Activated CD4-positive, alpha-beta T cell treated with anti-CD3 and anti-CD28 coated beads, Interleukin-2, amount 10 ng/mL, durations not matched to agents 24 days and 14 days (primary cell): ENCODE measurements at places on chromosomes 3 and 15. TPM values are rescaled to one million over a fixed set of nuclear protein-coding genes. Genes with fewer than 3 reads are reported as not detected.

DLL4 gene
- 0.33 TPM in 1 of 2 replicates, not detected in the other for total RNA-seq

PIGX gene
- total RNA-seq, result 54.3 and 54.5 TPM in 2 replicates

DNA sequence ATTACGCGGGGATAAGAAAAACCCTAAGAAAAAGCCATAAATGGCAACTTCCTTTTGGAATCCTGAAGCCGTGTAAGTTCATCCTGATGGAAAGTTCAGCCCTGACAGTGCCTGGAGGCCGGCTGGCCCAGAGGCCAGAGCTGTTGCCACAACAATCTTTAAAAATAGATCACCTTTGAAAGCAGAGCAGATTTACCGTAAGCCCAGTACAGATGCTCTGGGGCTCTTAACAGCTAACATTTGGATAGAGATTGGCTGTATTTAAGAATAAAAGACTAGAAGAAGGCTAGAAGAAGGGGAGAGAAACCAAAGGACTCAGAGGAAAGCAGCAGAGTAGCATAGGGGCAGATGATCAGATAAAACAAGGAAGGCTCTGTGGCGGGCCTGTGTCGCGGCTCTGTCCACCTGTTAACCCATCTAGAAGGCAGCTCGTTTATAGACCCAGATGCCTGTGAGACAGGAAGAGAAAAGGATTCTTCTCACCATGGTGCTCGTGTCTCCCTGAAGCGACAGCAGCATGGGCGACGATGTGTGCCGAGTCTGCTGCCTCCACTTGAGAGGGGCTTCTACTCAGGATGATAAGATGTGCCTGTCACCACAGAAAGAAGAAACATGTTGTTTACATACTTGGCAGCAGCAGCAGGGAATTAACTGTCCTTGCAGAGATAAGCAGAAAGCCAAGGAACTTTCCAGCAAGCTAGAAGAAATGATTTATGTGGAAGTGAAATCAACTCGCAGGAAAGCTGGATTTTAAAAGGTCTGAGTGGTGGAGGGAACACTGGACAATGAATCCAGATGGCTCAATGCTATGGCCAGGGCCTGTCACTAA lies 69.9 kb downstream of the SYNM start:
- no peaks in the 10 kb centered on the region for H3K27me3 ChIP-seq
- no peak overlapping the region for H3K4me3 ChIP-seq
- no peak for DNase-seq
- H3K4me1 ChIP-seq, result no peaks in the 10 kb centered on the region
- no peak overlapping the region for H3K27ac ChIP-seq

- no peak for DNase-seq
- no peaks in the 10 kb centered on the region for H3K27me3 ChIP-seq
- no peak overlapping the region for H3K4me3 ChIP-seq
- no peak overlapping the region for H3K27ac ChIP-seq
- H3K4me1 ChIP-seq, result peaks cover 1% of the 10 kb centered on the region
- H3K36me3 ChIP-seq, result no peaks in the 10 kb centered on the region
Observed at GRCh38 chr3:35966629-35967464, 327.5 kb downstream of the ARPP21 start.

DNA sequence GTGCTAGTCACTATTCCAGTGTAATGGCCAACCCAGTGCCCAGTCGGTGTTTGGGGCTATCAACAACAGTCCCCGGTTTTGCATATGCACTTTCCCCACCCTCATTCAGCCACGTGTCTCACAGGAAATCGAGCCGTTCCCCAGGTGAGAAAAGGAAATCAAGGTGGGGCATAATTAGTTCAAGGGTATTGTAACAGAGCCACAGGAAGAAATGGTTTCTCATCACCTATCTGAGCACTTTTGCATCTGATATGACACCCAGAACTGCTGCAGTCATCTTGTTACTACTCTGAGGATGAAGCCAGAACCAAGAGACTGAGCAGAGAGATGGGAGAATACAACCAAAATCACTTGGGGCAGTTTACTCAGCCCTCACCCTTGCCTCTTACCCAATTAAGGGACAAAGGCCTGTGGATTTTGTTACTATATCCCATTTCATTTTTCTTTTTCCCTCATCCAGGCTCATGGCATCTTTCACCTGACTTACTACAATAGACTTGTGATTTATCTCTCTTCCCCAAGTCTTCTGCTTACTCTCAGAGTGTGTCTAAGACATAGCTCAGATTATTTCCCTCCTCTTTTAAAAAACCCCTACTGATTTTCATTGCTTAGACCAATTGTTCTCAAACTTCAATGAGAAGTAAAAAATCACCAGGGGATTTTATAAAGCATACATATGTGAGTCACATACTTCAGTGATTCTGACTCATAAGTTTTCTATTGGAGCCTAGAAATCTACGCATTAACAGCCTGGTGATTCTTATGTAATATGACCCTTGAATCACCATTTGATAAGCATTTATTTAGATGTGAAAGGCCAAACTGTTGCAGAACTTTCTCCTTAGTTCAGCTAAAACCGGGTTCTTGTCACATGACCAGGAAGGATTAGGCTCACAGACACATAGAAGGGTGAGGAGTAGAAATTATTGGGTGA lies 40.5 kb downstream of the TRAT1 start:
- H3K36me3 ChIP-seq, result peaks cover 62% of the 10 kb centered on the region
- no peaks in the 10 kb centered on the region for H3K27me3 ChIP-seq
- peak overlapping the region; percentile 63 for H3K4me3 ChIP-seq
- H3K27ac ChIP-seq, result peak overlapping the region; percentile 99
- peaks cover 42% of the 10 kb centered on the region for H3K4me1 ChIP-seq

GRCh38 chr15:85354948-85355347 lies 25.5 kb upstream of the AKAP13 start:
- H3K36me3 ChIP-seq, result no peaks in the 10 kb centered on the region
- DNase-seq, result no peak
- peaks cover 9% of the 10 kb centered on the region for H3K4me1 ChIP-seq
- no peak overlapping the region for H3K27ac ChIP-seq
- H3K27me3 ChIP-seq, result peaks cover 3% of the 10 kb centered on the region
